ENCODE measurements at places on chromosomes 2 and 18.

DNA sequence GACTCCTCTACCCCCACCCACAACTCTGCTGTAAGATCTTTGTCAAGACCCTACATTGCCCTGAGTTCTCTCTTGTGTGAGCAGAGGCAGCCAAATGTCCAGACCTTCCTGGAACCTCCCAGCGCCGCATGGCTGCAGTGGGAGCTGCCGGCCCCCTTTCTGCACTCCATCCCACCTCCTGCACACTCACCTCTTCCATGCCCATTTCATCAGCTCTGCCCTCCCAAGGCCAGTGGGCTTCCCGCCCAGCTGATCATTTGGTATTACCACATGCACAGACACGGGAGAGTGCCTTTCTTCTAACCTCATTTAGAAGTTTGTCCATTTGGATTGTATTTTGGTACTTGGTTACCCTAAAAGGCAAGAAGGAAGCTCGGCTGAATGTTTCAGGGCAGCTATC, 2.0 kb downstream of the IL1R2 start:
- DNase-seq = no peak

DNA sequence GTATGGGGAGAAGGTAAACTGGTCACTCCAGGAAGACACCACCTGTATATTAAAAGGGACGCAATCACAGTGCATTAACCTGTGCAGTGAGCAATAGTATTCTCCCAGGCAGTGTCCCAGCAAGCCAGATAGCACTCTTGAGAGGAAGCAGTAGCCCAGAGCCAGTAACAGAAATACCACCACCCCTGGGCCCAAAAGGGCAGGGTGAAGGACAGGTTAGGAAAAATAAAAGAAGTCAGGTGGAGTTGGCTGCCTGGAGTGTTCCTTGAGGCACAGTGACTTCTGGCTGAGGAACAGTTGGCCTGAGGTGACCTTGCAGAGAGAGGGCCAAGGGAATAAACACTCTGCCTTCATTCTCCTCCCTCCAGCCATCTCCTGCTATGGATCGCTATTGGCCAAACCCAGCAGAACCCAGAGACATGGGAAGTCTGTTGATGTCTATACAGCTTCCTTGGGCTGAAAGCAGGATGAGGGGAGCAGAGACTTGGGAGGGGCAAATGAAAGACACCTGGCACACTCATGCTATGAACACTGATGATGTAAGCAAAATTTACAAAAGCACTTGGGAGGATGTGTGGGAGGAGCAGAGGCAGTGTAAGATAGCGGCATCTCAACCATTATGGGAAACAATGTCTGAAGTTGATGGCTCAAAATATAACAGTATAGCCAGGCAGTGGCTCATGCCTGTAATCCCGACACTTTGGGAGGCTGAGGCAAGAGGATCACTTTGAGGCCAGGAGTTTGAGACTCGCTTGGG, 7.5 kb downstream of the C18orf32 start:
- DNase-seq = no peak

- no peak for DNase-seq
Observed at GRCh38 chr18:61980355-61980754, 87.5 kb upstream of the RNF152 start.

DNA sequence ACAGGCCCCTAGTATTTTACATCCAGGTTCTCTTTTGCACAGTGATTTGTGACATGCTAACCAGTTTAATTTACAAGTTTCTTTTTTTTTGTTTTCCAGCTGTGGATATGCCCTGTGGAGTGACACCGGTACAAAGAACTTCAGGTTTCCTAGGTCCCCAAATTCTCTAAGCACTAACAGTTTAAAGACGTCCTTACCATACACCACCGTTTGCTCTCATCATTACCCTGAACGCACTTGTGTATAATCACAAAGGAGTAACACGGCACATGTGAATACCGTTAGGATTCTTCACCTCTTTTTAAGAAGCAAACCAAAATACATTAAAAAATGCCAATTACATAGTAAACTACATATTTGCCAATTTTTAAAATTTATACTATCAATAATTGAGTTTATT, 853 bp downstream of the LANCL1 start:
- no peak for DNase-seq

DNA sequence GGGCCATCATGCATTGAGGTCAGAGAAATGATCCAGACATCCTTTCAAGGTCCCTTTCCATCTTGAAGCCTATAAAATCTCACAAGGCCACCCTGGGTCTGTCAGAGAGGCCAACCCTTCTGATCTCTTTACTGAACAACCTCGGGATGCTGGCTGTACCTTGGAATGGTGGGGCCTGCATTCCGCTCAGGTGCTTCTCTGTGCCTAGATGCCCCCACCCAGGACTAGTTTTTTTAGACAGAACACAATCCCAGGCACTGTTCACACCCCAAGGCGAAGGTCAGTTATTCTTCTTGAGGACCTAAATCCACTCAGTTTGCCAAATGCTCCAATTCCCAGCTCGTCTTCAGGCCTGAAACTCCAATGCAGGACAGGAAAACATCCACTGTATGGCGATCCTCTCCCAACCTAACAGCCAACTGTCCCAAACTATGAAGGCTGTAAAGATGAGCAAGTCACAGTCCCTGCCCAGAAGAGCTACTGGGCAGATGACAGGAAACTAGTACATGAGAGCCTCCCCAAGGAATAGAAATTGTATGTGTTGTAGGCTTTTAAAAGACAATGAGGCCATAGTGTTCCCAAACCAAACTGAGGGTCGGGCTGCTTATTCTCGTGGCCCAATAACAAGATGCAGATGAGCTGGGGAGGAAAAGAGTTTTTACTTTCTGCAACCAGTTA, 154.4 kb upstream of the ACAA2 start:
- DNase-seq = no peak
